Activated CD4-positive, alpha-beta T cell treated with anti-CD3 and anti-CD28 coated beads, Interleukin-2, amount 50 U/mL, for 1 hour (primary cell): ENCODE measurements at places on chromosomes 4 and X.

DNA sequence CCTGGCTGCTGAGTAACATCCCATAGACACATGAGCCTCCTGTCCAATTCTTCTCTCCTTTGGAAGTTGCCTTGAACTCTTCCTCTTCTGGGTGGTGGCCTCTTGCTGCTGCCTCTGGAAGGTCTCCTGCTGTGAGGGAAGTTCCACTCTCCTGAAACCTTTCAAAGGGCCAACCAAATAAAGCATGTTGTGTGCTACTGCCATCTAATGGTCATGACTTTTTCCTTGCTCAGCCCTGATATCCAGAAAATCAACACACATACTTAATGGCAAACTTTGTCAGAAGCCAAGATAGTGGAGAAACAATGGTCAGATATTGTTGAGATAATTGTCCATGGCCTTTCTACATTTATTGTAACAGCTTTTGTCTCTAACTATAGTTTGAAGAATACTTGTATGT, 19.1 kb upstream of the ZXDA start:
- no peak for DNase-seq

DNA sequence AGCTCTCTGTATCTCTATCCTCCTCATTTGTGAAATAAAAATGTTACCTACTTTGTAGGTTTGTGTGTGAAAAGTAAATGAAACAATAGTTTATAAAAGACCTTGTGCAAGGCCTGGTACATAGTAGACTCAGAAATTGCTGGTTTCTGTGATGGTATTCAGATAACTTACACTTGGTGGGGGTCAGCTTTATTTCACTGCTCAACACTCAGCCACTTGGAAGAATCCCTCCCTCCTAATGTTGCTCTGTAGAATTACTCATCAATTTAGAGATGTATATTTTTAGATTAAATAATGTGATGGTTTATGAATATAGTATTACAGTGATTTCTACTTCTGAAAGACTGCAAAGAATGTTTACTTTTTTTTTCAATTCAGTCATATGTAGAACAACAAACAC, 32.7 kb downstream of the SMARCAD1 start:
- no peak for DNase-seq

DNA sequence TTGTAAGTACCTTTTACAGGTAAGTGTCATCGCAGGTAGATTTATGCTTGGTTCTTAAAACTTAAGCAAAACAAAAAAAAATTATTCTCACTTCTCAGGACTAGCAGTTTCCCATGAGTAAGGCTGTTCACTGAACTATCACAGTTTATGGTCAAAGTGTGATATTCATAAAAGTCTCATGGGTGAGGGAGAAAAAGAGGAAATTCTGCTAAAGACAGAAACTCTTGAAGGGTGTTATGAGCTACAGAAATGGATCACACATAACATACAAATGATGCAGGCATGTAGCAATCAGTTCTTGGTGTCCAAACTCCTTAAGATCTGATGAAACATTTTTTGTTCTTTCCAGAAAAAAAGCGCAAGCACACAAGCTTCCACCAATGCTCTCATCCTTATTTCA, 8.5 kb downstream of the RAB9A start:
- no peak for DNase-seq

- peak; percentile 41 for DNase-seq
Observed at GRCh38 chr4:184825141-184825895, 450 bp downstream of the ACSL1 start.

- DNase-seq: no peak
Observed at GRCh38 chrX:16148896-16149295, 18.4 kb upstream of the MAGEB17 start.

- DNase-seq: no peak
Observed at GRCh38 chr4:73434311-73434710, 1.7 kb upstream of the AFP start.

- DNase-seq: no peak
Observed at GRCh38 chr4:116118221-116118620, 967.2 kb downstream of the TRAM1L1 start.

DNA sequence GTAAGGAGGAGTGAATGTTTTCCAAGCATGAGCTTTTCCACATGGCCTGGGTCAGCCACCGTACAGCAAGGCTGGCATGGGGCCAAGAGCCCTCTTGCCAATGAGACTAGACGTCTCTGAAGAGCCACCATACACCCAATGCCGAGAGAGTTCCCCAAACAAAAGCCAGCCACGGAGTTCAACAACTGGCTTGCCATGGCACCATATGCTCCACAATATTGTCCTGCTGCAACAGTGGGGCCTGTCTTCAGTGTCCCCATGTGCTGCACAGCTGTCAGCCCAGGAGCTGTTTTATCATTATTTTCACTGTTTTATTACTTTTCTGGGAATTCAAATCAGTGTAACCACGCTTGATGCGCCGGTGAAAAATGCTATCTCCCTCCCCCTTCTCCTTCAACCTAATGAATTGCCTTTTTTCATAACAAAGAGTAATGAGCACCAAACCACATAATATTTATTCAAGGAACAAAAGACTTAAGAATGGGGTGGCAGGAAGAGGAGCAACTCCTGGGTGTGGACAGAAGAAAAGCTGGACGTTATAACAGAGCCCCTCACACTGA, 18.4 kb downstream of the MAML3 start:
- DNase-seq: no peak

DNA sequence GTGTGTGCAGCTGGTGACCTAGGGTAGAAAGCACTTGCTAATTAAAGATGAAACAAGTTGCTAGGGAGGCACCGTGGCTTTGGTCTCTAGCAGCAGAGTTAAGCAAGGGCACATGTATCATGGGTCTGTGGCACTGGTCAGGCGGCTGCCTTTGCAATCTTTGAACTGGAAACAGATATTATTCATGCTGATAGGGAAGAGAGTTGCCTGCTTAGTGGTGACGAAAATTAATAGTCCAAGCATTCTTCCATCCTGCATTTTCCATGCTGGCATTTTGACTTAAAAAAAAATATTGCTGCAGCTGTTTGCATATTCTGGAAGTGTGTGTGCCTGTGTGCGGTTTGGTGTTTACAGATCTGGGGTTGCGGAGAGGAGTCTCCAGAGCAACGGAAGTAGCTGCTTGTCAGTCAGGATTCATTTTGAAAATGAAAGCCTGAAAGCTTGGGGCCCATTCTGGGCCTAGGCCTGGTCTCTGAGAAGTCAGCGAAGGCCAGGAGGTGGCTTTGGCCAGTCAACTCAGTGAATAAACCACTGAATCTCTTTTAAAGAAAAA, 2.3 kb upstream of the SOWAHD start:
- DNase-seq: peak; percentile 13

DNA sequence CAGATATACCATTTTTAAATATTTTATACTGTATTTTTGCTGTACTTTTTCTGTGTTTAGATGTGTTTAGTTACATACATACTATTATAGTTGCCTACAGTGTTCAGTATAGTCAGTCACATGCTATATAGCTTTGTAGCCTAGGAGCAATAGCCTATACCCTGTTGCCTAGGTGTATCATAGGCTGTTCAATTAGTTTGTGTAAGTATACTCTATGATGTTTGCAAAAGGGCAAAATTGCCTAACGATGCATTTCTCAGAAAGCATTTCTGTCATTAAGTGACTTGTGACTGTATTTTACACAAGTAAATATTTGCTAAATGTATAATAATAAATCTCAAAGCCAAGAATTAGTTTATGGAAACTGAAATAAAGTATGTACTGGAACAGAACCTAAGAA, 9.5 kb downstream of the ETFDH start:
- DNase-seq: no peak

DNA sequence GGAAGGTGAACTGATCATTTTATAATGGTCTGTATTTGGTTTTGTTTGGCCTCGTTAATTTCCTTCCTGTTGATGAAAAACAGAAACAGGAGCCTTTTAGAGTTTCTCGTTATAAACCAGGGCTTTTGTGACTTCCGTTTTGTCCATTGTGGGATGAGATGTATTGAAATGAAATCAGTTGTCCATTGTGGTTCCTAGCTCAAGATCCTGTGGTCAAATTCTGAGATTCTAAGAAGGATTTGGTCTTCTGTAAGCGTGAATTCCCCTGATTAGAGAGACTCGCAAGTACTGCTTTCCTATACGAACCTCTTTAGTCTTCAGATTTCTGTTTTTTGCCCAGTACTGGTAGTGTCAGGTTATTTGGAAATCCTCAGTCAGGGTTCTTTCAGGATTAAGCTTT, 101.7 kb downstream of the RAPGEF2 start:
- DNase-seq: no peak

DNA sequence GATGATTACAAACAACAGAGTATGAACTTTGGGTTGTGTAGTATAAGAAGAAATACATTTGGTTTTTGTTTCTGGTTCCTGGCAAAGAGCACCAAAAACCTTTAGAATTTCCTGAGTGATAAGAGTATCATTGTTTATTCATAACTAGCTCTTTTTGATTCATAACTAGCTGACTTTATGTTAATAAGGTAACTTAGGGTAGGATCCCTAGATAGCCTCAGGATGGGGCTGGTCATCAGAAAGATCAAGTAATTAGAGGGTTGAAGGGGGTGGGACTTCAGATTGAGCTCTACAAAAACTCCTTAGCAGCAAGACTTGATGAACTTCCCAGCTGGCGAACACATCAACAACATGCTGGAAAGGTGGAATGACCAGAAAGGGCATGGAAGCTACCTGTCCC, 166.5 kb downstream of the SCFD2 start:
- no peak for DNase-seq

GRCh38 chrX:81615979-81616378, 414.1 kb downstream of the SH3BGRL start:
- DNase-seq: no peak

DNA sequence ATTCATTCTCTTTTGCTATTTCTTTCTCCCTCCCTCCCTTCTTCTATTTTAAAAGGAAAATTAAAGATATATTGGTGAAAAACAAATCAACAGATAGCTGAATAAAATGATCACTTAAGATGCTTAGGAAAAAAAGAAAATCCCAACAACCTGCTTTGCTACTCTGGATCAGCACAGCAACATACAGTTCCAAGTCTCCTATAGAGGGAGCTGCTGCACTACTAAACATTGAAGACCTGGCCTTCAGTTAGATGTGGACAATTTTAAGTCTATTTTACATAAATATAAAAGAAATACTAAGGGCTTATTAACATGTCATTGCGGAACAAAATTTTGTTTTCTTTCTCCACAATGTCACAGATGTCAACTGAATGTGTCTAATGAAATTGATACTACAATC, 226.4 kb downstream of the MAGEB5 start:
- DNase-seq: no peak

DNA sequence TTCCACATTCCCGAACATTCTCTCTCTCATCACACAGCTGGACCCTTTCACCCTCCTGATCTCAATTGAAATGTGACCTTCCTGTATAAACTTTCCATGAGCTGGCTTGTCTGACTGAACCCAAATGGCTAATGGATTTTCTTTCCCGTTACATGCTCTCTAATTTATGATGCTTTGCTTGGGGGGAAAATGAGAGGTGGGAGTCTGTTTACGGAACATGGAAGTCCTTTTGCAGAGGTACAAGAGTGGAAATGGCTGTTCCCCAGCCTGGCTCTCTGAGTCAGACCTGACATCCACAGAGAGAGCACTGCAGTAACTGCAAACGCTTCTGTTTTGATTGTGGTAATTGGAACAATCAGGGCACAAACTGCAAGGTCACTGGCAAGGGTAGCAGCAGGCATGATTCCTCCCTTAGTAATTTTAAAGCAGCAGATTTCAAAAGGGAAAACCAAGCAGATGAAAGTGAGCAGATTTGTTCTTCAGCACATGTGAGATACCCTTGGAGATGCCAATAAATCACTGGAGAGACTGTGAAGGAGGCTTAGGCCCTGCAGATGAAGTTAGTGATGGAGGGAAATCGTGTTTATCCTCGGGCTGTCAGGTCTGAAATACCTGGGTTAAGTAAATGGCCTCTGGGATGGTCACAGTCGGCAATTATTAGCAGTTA, 83.9 kb downstream of the SNCA start:
- DNase-seq: no peak

DNA sequence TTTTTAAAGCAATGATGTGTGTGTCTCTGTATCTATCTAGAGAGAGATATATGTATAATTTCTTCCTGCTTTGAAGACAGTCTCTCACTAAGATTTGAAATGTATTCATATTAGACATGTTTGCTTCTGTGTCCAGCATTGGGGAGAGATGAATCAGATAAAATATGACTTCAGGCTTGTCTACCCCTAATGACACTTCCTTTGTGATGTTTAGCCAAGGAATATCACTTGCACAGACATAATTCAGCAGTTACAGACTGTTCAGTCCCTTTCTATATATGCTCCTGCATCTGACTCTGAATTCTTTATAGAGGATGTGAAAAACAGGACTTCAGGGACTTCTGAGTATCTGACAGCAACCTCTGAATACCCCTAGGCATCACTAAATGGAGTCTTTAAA, 158.4 kb downstream of the DCLK2 start:
- DNase-seq: no peak

DNA sequence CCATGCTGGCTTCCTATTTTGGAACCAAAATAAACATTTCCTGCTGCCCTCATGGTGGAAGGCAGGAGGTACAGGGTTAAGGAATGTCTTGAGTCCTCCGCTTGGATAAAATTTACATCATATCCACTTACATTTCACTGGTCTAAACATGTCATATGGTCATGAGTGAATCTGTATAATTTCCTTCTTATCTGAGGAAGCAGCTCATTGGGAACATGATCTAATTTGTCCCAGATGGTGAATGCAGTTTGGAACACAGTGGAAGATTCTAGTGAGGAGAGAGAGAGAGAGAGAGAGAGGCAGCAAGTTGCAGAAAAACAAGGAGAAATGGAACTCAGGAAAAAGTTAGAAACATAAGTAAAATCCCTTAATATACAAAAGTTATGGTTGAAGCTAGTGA, 46.8 kb downstream of the MXRA5 start:
- DNase-seq: no peak

GRCh38 chrX:139844163-139844562, 88.7 kb downstream of the ATP11C start:
- no peak for DNase-seq

GRCh38 chrX:129585691-129586090, 45.6 kb downstream of the OCRL start:
- DNase-seq: no peak

DNA sequence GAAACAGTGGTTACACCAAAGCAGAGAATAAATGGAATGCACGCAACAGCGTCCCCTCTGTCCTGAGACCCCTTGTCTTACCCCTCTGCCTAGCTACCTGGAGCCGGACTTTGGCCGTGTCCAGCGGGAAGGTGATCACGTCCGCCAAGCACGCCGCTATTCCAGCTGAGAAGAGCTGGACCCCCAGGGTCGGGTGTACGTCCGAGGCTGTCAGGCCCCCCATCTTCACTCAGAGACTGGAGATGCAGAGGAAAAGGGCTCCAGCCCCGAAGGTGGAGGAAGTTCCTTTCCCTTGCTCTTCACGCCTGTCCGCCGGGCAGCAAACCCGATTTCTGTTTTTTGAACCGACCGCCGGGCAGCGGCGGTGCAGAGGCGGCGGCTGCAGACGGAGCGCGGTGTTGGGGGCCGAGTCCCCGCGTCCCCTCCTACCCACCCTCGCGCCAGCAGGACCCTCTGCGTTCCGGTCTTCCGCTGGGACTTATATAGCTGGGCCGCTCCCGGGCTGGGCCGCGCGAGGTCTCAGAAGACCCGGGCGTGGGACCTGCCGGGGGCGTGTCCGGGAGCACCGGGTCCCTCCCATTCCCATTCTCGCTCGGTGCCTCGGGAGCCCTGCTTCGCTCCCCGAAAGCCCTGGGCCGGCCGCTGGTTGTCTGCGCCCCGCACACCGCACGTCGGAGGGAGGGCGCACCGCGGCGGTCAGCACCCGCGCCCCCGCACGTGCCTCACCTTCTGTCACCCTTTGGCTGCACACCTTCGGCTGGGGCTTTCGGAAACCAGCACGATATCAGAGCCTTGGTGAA, at the start of gene UCP1:
Gene UCP1 (minus strand): TSS at position 455 of the 800 bp plus-strand sequence. CDS start 232 bp downstream, at position 223.
- DNase-seq: no peak

- no peak for DNase-seq
Observed at GRCh38 chr4:164748375-164748774, 5.6 kb upstream of the SMIM31 start.

GRCh38 chr4:155025762-155026457, 182.5 kb upstream of the NPY2R start:
- DNase-seq: no peak
